Activated CD4-positive, CD25-positive, alpha-beta regulatory T cell (primary cell): ENCODE measurements at places on chromosomes 13 and 19.

DNA sequence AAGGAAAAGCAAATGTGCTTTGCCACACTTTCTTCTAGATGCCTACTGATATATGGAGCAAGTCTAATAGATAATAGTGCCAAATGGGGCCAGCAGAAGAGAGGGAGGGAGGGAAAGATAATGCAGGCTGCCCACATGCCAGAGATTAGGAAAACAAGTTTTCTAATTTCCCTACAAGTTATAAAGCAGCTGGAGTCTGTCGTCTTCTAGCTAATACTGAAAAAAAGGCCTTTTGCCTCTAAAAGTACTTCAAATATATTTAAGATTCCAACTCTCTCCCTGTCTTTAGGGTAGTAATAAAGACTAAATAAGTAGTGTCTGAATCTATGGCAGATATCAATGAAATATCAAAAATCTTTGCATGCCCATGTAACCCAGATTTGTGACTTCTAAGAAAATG is 632.0 kb upstream of the MIR17HG start:
- no peak for DNase-seq

GRCh38 chr13:55887561-55887960 is 1253.2 kb upstream of the PRR20A start:
- no peak for DNase-seq

DNA sequence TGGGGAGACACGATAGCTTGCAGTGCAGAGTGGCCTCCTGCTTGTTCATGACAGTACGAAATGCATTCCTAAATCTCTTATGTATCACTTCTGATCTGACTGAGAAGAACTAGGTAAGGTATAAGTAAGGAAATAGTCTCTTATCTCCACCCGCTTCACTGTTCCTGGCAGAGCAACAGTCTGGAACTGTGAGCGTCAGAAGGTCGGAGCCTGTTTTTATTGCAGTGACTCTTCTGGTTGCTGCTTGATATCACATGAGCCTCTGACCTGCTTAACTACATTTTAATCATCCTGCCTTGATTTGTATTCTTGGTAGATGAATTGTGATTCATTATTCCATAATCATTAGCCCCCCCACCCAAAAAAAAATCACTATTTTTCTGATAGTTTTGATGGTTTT is 69.0 kb downstream of the COL4A2 start:
- DNase-seq: no peak

DNA sequence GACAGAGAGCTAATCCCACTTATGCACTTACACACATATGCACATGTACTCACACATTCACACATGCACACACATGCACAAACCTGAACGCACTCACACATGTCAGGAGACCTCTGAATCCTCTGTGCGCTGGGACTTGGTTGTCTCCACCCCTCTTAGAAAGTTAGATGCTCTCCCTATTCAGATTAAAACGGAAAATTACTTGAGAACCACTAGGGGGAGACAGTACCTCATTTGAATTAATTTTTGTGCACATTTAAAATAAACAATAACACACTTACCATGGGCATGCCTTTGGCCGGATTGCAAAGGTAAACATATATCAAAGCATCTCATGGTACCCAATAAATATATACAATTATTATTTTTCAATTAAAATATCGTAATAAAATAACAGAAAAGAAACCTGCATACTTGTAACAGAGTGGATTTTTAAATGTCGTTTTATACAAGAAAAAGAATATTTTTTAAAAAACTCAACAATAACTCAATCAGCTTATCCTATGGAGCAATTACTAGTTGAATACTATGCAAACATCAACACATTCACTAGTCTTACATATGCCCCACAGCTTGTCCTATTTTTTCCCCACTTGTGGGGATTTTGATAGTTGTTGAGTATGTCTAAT is 9.5 kb upstream of the LILRB4 start:
- no peak for DNase-seq
